Ureter (tissue), 1 donor: ENCODE measurements at places on chromosomes 3 and 15. TPM values are rescaled to one million over a fixed set of nuclear protein-coding genes. Genes with fewer than 3 reads are reported as not detected.

Gene COL6A5
- total RNA-seq = not detected

DNA sequence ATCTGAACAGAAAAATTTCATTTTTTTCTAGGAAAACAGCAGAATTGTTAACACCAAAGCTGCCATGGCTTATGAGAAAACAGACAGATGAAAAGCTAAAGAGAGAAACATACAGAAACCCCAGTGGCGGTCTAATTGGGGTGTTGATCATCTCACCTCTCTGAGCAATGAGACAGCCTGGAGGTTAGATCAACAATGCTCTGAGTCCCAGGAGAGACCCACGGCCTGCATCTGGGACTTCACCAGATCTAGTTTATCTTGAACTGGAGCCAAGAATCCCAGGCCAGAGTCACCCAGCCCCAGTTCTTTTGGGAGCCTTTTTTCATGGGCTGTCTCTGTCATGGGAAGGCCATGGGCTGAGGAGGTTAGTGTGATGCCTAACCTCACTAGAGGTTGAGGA lies 3.5 kb upstream of the GALNT15 start:
- DNase-seq = no peak

Gene SLC9C1
- total RNA-seq = 0.13 TPM

Gene MFAP1
- total RNA-seq = 20.3 TPM

GRCh38 chr3:24741506-24741905 lies 246.9 kb upstream of the THRB start:
- no peak for DNase-seq

Gene MED12L
- total RNA-seq = 3.9 TPM

- peak; percentile 64 for DNase-seq
Measured at GRCh38 chr3:50345586-50346234, at the start of gene ZMYND10. Gene ZMYND10, minus strand, starts transcription at chr3:50345732. Its CDS starts 153 bp downstream, at chr3:50345579.

- no peak for DNase-seq
Measured at GRCh38 chr15:61171209-61171608, 57.9 kb downstream of the RORA start.

- DNase-seq = peak; percentile 70
Measured at GRCh38 chr3:194058189-194058571, 77.8 kb upstream of the HES1 start.

Gene STAB1
- 191 TPM for total RNA-seq

- no peak for DNase-seq
Measured at GRCh38 chr3:62965311-62965710, 90.1 kb upstream of the CADPS start.

Gene SPATA12
- not detected for total RNA-seq

DNA sequence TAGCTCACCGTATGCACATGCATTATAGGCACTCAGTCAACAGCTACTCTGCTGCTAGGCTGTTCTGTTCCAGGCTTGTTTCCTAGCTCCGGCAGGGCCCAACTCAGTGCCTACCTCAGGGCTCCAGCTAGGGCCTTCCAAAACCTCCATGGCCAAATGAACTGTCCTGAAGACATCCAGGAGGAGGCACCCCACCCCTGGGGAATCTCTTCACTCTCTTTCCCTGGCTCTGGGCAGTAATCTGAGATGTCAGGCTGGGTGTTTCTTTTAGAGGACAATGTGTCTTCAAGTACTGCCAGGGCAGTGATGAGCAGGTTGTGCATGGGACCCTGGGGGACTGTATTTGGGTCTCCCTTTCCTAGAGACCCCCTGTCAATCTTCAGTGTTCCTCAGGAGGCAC lies 38.3 kb upstream of the TPM1 start:
- no peak for DNase-seq

DNA sequence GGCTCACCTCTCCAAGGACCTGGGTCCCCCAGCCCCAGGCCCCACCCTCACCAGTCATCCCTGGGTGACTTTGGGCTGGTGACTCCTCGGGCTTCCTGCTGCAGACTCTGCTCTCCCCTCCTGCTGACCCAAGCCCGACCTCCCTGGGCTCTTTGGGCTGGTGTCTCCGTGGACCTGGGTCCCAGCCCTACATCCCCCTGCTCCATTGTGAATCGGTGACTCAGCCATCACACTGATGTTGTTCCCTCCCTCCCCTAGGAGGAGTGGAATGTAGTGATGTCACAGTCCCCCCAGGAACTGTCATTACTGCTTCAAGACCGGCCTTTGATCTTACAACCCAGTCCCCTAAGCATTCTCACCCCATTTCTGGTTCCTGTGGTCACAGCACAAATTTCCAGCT lies 83.7 kb downstream of the ADAMTS7 start:
- DNase-seq = no peak

- no peak for DNase-seq
Measured at GRCh38 chr3:40720341-40720740, 195.6 kb downstream of the ZNF621 start.

GRCh38 chr3:128122013-128122412 lies 1.6 kb downstream of the RUVBL1 start:
- no peak for DNase-seq

- DNase-seq = no peak
Measured at GRCh38 chr15:26974120-26974780, 3.3 kb downstream of the GABRG3 start.

DNA sequence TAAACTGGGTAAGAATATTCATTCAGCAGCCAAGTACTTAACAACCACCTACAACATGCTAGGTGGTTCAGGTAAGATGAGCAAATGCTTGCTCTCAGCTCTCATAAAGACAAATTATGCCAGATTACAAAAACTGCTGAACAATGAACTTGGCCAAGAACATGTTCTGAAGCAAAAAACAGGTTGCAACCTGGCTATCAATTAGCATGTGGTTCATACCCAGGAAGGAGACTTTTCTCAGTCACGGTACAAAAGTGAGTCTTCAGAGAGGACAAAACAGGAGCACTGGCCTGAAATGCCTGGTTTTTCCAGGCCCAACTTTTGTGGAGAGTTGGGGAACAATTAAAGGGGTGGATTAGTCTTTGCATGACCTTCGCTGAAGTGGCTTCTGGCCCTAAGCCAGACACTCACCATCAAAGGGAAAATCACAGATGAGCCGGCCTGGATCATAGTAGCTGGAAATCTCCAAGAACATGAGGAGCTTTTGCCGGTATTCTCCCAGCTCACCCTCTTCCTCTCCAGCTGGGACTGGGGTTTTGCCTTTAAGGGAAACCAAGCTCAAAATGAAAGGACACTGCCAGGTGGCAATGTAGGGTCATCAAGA lies 7.6 kb upstream of the PLA2G4F start:
- DNase-seq = no peak

DNA sequence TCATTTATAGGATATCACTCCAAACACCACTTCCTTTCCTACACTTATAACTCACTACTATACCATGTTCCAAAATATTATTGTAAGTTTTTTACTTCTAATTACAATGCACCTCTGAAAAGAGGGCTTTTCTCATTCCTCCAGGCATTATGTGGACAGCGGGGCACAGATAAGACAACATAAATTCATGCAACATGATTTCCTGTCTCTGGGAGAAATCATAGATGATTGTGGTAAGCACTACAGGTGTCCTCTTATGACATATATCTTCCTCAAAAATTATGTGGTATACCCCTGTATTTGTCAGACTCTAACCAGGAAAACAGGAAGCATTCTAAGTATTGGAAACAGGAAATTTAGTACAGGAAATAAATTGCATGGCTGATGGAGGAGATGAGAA lies 45.7 kb upstream of the INO80 start:
- no peak for DNase-seq

- no peak for DNase-seq
Measured at GRCh38 chr3:56260262-56260661, 208.0 kb downstream of the ERC2 start.

Gene MAP6D1
- 2.1 TPM for total RNA-seq

Gene SLC51B
- not detected for total RNA-seq

DNA sequence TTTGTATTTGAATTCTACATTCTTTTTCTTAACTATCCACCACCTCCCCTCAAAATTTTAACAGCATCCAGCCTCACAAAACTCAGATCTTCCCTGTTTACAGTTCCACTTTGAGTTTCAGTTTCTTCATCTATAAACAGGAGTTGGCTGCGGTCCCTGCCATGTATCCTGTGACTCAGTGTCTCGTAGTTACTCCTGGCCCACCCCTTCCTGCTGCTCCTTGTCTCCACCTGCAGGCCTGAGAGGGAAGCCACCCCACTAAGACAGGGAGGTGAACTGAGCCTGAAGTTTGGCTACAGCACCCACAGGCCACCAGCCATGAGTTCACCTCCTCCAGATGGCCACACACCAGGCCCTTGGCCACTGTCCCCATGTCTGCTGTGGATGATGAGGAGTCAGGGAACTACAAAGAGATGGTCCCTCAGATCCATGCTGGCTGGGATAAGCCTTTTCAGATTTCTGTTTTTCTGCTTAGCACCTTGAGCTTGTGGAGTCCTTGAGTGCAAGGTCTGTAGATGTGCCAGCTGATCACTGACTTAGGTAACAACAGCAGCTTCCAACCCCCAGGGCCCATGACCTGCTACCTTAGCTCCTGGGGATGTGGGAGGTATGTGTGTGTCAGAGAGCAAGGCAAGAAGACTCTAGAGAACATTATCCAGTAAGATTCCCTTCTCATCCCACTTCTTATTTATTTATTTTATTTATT lies 37.5 kb downstream of the CD86 start:
- no peak for DNase-seq

Gene CISH
- 15.0 TPM for total RNA-seq

DNA sequence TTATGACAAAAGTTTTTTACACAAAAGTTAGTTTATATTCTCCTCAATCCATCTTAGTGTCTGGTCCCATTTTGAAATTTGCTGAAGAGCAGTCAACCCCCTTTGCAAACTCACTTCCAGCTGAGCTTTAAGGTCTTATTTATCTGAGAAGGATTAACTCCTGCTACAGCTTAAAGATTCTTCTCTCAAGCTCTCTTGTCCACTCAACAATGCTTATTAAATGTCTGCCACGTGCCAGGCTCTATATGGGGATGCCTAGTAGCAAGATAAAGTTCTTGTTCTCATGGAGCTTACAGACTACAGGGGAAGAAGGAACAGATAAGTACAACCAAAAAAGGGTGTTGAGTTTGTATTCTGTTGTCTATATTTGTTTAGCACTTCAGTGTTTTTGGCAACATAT lies 18.7 kb downstream of the TMPRSS7 start:
- no peak for DNase-seq

Gene CPN2
- not detected for total RNA-seq

GRCh38 chr3:133016838-133017309 lies 21.3 kb upstream of the TMEM108 start:
- no peak for DNase-seq

GRCh38 chr3:3743754-3744153 lies 55.5 kb upstream of the LRRN1 start:
- DNase-seq = no peak

Gene PCLAF
- total RNA-seq = 1.8 TPM

DNA sequence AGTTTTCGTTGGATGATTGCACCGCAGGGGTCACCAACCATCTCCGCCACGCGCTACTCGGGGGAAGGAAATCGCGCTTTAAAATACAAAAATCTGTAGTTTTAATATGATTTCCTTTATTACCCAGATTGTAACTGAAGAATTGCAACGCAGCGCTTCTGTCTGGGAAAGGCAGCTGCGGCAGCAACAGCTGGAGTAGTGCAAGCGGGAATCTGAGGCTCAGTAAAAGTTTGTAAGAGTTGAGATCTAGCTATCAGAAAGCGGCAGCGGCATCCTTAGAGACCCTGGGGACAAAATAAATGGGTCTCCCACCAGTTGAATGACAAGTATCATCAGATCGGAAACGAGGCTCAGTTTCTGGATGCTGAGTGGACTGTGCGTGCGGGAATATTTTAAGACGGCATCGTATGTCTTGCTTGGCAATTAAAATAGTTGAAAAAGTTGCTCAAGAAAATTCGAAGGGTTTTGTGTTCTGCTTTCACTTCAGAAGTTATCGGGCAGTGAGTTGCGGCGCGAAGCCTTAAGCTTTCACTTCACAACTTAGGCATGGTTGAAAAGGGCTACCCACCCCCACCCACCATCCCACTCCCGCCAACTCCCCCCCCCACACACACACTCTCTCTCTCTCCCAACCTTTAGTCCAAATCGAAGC lies 2.7 kb downstream of the MECOM start:
- DNase-seq = no peak

DNA sequence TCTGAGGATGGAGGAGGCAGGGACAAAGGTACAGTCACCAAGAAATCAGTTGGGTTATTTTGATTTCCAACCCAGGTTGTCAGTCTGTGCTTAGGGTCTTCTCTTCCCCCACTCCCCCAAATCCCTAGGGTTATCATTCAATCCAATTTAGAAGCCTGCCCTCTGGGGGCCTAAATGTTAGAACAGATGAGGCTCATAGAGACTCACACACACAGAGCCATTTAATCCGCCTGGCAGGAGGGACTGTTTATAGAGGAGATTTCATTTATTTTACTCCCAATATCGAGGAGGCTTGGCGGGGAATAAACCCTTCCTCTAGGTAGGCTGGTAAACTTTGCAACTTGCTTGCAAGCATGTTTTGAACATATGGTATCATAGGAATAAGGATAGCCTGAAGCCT lies 52.8 kb downstream of the RHCG start:
- no peak for DNase-seq
